HCEC 1CT (cell line): ENCODE measurements at places on chromosomes 16 and 17.

GRCh38 chr17:2755891-2756724, 6.7 kb upstream of the CCDC92B start:
- DNase-seq = peak; percentile 1

DNA sequence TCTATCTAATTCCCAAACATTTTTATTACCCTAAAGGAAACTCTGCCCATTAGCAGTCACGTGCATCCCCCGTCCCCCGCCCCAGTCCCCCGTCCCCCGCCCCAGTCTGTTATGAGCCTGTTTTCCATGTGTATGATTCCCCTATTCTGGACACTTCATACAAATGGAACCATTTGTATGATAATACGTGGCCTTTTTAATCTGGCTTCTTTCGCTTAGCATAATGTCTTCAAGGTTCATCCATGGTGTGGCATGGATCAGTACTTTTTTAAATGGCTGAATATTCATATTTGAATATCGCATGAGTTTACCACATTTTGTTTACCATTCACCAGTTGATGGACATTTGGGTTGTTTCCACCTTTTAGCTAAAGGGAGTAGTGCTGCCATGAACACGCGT, 49.5 kb downstream of the DNAH2 start:
- no peak for DNase-seq

GRCh38 chr16:85370543-85370880, 242.6 kb upstream of the GSE1 start:
- DNase-seq = no peak

DNA sequence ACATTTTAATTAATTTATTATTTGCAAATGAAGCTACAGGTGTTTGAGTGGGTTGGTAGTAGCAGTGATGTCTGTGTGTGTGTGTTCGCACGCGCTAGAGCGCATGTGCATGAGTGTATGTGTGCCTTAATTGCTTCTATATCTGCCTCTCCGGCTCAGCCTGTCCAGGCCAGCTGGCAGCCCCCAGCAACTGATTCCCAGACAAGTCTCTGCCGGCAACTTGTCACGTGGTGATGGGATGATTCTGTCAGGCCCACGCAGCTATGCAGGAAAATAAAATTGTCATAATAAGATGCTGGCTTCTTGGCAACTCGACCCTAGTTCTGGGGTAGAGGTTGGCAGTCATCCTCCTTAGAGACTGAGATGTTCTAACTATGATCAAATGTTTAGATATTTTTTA, 712.8 kb upstream of the SOX9 start:
- no peak for DNase-seq

DNA sequence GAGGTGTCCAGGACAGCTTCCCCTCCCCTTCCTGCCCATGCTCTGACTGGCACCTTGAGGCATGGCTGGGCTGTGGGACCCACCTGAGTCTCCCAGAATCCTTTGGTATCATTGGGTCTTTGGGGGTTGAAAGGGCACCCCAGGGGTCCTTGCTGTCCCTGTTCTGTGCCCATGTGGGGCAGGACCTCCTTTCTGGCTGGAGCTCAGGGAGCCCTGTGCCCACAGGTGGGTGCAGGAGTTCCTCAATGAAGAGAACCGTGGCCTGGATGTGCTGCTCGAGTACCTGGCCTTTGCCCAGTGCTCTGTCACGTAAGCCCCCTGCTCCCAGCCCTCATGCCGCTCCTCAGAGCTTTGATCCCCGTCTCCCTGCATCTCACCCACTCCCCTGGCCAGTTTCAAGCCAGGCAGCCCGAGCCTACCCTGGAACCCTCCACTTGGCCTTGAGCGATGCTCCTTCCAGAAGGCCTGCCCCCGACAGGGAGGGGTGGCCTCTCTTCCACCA, 11.8 kb downstream of the FMNL1 start:
- no peak for DNase-seq

GRCh38 chr17:72639711-72640110, 452.8 kb downstream of the SLC39A11 start:
- DNase-seq = no peak

DNA sequence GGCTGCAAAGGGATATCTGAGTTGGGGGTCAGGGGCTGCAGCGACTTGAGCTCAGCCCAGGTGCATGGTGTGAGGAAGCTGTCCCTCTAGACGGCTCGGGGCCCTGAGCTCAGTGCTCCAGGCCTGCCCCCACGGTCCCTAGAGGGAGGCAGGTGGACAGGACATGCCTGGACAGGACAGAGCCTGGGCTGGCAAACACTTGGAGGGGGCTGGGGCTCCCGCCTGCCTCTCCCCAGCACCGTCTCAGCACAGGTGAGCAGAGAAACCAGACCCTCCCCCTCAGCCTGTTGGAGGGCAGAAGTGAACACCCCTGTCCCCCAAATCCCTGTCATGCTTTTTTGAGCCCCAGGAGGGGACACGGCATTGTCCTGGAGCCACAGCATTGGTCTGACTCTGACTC, 11.4 kb upstream of the SLC38A10 start:
- DNase-seq = no peak

GRCh38 chr16:29849505-29849904, 13.5 kb downstream of the CDIPT start:
- DNase-seq = no peak

GRCh38 chr17:28317966-28318758, 838 bp upstream of the TMEM97 start:
- DNase-seq = no peak

GRCh38 chr17:63240106-63240505, 206.0 kb downstream of the CYB561 start:
- no peak for DNase-seq

DNA sequence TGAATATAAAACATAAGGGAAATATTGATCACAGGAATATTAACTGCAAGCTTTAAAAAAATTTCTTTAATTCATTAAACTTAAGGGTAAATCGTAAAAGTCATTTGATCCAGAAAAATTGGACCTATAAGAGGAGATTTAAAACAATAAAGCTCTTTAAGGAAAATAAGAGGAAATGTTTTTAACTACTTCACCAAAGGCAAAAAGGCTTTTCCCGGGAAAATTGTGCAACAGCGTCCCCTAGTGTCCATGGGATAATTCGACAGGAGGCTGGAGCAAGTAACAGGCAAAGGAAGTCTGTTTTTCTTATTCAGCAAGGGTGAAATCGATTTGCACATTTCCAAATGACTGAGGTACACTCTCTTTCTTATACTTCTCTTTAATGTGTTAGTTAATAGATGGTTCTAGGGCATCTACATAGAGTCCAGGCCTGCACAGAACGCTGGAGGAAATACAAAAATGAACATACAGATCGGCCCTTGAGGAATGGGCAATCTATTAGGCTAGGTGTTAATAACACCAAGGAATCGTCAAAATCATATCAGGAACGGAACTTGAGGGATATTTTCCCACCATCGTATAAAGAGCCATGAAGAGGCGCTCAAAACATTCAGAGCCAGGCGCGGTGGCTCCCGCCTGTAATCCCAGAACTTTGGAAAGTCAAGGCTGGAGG, 61.4 kb downstream of the ZNF18 start:
- peak; percentile 28 for DNase-seq

GRCh38 chr16:2056077-2056476, 8.3 kb downstream of the TSC2 start:
- DNase-seq = no peak

DNA sequence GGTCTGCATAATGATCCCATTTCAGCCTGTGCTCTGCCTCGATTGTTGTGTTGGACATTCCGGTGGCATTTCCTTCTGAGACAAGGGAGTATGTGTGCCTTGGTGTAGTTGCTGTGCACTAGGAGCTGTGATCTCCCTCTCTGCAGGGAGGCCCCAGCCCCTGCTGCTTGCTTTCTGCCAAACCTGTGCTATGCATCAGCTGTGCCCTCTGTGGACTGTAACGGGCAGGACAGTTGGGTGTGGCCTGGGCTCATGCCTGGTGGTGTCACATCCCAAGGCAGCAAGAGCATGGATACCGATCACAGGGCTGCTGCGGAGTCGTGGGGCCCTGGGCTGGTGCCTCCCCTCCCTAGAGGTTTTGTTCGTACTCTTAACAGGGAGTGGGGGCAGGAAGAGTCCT, 3.8 kb upstream of the JPT2 start:
- DNase-seq = no peak
